ENCODE measurements at places on chromosomes 12 and 14.

- no peak for DNase-seq
Measured at GRCh38 chr12:63070709-63071108, 80.3 kb downstream of the AVPR1A start.

DNA sequence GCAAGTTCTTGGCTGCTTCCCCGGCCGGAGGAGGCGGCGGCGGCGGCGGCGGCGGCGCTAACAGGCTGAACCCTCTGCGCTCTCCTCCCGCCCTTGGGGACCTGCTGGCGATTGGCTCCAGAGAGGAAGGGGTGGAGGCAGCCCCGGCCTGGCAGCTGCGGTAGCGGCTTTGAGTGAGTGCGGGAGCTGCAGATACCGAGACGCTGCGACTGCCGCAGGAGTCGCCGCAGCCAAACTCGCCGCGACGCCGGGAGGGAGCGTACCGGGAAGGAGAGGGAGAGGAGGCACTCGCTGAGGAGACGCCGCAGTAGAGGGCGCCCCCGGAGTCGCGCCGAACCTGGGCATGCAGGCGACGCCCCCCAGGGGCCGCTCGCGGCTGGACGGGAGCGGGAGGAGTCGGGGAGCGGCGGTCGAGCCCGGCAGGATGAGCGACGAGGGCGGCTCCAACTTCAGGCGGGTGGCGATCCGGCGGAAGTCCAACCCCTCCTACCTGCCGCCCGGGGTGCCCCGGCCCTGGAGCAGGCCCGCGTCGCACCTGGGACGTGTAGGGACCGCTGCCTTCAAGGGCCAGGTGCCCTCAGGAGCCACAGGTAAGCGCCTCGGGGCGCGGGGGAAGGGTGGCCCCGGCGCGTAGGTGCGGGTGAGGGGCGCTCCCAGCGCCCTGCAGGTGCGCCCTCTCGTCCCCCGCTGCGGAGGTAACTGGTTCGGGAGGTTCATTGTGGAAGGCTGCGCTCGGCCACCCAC, at the start of gene FGD4:
FGD4 (plus strand) TSS at position 189 of the 744 bp plus-strand sequence.
- peak; percentile 1 for DNase-seq

DNA sequence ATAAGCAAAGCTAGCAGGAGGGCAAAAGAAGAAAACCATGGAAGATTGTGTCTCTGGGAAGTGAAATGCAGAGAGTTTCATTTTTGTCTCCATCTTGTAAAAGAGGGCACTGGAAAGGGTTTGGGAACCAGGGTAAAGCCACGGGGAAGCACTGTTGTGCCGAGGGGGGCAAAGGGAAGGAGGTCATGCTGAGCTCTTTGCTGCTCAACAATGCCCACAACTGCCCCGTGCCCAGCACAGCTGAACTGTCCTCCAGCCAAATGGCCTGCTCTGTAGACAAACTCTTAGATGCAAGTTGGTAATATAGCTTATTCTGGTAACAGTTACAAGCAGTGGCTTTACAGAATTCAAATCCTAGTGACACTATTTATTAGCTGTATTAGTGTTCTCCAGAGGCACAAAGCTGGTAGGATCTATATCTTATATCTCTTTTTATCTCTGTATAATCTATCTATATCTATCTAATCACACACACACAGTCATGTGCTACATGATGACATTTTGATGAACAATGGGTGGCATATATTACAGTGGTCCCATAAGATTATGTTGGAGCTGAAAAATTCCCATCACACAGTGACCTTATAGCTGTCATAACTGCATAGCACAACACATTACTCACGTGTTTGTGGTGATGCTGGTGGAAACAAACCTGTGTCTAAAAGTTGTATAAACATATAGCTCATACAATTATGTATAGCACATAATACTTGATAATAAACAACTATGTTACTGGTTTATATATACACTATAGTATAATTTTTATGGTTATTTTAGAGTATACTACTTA, 203.4 kb upstream of the DDHD1 start:
- no peak for DNase-seq

GRCh38 chr12:112116232-112117060, 7.9 kb upstream of the NAA25 start:
- no peak for DNase-seq

DNA sequence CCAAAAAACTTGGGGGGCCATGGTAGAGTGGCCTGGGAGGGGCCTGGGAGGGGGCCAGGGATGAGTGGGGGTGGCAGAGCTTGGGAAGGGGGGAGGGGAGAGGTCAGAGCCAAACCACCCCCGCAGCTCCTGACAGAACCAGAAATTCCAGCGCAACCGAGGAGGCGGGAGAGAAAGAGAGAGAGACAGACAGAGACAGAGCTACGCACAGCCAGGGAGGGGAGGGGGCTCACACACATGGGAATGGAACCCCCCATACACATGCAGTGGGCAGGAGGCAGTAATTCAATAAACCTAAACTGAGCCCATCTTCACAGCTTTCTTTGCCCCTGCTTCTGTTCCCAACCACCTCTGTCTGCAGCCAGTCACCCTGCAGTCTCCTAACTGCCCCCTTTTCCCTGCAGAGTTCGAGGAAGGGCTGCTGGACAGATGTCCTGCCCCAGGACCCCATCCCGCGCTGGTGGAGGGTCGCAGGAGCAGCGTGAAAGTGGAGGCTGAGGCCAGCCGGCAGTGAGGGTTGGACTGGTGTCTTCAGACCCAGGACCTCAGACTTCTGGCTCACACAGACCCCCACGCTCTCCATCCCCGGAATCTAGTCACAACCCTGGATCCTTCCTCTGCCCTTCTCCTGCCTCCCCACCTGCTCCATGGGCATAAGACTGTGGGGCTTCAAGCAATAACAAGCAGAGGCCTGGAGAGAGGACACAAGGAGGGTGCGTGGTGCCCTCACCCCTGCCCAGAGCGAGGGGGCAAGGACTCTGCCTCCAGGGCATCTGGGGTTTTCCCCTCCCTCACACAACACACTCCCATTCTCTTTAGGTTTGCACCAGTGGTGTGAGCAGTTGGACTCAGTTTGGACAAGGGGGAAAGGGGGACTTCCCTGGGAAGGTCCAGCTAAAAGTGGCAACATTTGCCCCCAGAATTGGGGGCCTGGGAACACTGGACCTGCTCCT, 5.6 kb downstream of the NAB2 start:
- no peak for DNase-seq

DNA sequence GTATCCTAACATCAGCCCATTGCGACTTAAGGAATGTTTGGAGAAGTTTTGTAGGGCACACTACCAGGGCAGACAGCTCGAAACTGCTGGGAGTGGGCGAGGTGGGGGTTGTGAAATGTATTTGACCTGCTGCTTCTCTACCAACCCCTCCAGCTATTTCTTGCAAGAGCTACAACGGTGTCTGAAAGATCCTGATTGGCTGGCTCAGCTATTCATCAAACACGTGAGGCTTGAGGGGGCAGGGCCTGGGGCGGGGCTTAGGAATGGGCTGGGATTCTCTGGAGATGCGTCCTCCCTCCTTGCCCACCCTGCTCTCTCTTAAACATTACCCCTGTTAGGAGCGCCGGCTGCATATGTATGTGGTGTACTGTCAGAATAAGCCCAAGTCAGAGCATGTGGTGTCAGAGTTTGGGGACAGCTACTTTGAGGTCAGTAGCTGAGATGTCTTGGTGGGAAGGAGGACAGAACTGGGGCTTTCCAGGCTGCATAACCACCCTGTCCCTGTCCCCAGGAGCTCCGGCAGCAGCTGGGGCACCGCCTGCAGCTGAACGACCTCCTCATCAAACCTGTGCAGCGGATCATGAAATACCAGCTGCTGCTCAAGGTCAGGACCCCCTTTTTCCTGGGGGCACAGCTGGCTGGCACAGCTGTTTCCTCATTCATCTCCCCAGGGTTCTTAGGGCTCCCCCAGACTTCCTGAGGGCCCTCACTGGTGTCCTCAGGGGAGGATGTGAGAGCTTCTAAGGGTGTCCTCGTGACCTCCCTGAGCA, 3.1 kb downstream of the ARHGEF25 start:
- no peak for DNase-seq

- no peak for DNase-seq
Measured at GRCh38 chr14:92653162-92653651, 95.2 kb downstream of the LGMN start.

DNA sequence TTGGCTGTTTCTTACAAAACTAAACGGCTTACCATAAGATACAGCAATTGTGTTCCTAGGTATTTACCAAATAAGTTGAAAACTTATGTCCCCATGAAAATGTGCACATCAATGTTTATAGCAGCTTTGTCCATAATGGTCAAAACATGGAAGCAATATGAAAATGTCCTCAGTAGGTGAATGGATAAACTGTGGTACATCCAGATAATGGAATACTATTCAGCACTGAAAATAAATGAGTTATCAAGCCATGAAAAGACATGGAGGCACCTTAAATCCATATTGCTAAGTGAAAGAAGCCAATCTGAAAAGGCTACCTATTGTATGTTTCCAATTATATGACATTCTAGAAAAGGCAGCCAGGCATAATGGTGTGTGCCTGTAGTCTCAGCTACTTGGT, 40.7 kb downstream of the CFL2 start:
- no peak for DNase-seq

- no peak for DNase-seq
Measured at GRCh38 chr12:34625116-34625515, 602.8 kb downstream of the ALG10 start.

DNA sequence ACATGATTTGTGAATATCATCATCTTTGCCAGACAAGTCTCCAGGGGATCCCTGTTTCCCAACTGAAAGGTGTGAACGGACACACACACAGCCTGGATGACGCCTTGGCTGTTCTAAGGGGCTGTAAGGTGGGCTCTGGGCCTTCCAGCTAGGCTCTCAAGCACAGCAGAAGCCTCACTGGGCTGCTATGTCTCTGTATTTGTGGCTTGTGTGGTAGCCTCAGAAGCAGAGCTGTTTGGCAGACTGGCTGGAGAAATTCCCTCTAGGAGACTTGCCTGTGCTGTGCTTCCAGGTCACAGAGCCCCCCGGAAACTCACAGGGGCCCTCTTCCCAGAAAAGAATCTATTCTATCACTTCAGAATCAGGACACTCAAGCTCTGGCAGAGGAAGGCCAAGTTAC, 21.4 kb downstream of the OTUB2 start:
- no peak for DNase-seq

GRCh38 chr14:92040431-92041051, 682 bp upstream of the TRIP11 start:
- DNase-seq = peak; percentile 59

DNA sequence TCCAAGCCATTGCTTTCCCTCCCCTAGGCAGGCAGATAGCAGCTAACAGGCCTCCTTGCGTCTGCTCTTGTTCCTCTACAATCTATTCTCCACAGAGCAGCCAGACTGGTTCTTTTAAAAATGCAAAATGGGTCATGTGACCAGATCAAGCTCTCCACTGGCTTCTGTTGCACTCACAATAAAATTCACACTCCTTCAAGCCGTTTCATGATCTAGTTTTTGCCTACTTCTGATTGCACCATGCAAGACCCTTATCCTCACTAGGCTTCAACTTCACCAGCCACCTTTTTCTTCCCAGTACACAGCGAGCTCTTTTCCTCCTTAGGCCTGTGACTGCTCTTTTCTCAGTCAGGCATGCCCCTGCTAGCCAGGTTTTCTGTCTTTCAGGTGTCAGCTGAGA, 6.1 kb upstream of the KRAS start:
- no peak for DNase-seq

- no peak for DNase-seq
Measured at GRCh38 chr12:63752841-63753240, 26.9 kb upstream of the RXYLT1 start.

DNA sequence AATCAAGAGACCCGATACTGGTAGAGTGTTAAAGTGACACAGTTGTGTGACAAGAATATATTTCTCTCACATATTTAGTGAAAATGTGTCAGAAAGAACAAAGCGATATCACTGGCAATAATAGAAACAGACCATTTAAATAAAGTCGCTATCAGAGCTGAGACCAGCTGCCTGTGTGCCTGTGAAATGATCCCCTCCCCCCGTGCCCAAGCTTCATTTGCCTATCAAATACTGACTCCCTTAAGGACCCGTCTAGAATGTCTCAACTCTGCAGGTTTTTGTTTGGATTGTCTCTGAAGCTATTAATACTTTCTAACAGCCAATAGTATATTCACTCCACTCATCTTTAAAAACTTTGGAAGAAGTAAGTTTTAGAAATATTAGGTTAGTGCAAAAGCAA, 98.9 kb downstream of the EGLN3 start:
- DNase-seq = no peak

GRCh38 chr12:119593578-119594398, at the start of gene TMEM233:
Gene TMEM233 (plus strand): TSS chr12:119593774. CDS start chr12:119593849, 75 bp downstream.
- DNase-seq = no peak

DNA sequence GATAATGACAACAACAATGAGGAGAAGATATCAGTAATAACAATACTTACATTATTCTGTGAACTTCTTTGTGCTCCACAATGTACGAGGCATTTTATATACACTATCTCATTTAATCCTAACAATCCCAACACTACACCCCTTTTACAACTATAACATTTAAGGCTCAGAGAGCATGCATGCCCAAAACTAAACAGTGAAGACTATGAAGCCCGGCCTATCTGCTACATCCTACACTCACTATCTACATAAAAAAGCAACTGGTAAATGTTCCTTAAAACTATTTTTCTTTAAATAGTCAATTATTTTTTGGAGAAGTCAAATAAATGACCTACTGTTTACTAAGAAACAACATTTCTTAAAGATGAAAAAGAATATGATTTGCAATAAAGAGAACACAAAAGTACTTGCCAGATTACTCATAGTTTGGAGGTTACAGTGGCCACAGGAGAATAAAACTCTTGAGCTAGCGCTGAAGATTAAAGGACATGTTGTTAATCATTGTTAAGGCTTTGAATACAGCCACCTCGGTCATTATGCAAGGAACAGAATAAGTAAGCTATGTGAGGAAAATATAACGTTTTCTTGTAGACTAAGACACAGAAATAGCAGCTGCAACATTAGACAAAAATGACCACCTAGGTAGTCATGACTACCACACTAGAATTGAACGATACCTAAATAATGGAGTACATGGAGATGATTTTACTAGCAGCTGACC, 56.7 kb downstream of the EPS8 start:
- DNase-seq = peak; percentile 6

DNA sequence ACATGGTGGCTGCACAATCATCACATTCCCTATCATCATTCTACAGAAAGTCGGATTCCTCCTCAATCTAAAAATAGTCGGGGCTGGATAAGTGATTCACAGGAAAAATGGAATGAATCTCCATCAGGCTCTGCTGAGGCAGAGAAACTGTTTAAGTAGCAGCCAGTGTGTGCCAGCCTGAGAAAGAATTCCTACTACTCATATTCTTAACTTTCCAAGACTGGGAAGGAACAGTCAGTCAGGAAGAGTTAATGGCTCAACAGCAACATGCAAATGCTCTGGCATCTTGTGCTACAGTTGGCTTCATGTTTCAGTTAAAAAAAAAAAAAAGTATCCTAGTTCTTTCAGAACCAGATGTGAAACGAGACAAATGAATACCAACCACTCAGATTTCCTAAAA, 187.0 kb downstream of the GRIP1 start:
- DNase-seq = peak; percentile 1

DNA sequence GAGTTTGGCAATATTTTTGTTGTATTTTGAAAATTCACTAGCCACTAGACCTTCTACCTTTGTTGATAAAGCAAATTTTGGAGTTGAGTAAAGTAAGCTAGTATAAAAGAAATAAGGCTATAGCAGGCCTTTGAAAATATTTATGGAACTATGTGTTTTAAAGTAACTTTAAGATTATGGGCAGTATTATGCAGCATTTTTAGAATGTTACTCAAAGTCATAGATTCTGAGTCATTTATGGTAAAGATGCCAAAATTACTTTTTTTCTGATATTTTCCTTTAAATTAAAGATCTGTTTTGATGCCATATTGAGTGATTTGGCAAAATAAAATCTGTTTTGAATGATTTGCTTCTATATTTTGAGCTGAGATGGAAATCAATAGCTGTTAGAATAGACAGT, 57.2 kb downstream of the SYNE2 start:
- DNase-seq = no peak

- DNase-seq = no peak
Measured at GRCh38 chr14:104460791-104461651, 118.5 kb upstream of the C14orf180 start.

Data from skin of body (tissue), 3 donors.